ENCODE measurements at places on chromosomes 12 and 14.

DNA sequence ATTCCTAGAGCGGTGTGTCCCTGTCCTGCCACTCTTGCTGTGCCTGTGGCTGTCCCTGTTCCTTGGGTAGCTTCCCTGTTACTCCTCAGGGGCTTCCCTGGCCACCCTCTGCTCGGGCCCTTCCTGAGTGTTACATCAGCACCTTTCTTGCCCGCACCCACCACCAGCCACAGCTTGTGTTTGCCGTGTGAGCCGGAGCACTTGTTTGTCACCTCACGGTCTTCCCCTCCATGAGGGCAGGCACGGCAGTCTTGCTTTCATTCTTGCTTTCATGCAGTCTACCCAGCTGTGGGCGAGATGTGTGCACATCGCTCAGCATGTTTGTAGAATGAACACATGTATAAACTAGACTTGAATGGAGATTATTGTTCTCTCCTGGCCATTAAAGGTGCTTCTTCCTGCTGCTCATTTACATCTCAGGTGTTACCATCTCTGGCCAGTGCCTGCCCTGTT is 42.0 kb downstream of the TRAF3 start:
- no peak for DNase-seq

DNA sequence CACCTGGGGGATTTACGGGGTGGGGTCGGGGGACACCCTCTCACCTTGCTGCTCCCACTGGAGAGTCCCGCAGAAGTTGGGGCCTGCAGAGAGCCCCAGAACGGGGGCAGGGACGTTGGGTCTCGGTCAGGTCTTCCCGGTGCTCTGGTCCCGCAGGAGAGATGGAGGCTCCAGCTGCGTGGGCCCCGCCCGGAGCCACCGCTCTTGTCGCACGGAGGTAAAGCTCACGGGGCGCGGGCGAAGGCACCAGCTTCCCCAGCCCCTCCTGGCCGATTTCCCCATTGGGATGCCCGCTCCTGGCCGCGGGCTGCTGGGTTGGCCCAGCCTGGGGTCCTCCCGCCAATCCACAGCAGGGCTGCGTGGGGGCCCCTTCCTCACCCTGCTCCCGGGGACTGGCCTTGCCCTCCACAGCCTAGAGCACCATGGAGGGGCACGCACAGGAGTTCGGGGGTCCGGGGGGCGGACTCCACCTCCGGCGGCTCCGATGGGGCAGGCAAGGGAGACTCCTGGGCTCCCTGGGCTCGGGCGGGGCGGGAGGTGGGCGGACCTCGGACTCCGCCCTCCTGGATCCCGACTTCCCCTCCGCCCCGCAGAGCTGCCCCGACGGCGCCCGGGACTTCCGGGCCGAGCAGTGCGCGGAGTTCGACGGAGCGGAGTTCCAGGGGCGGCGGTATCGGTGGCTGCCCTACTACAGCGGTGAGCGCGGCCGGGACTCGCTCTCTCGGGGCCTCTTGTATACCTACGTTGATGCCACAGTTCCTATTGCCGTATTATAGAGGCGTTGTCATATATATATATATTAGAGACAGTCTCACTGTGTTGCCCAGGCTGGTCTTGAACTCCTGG is 8.4 kb downstream of the PAPLN start:
- DNase-seq: peak; percentile 55

DNA sequence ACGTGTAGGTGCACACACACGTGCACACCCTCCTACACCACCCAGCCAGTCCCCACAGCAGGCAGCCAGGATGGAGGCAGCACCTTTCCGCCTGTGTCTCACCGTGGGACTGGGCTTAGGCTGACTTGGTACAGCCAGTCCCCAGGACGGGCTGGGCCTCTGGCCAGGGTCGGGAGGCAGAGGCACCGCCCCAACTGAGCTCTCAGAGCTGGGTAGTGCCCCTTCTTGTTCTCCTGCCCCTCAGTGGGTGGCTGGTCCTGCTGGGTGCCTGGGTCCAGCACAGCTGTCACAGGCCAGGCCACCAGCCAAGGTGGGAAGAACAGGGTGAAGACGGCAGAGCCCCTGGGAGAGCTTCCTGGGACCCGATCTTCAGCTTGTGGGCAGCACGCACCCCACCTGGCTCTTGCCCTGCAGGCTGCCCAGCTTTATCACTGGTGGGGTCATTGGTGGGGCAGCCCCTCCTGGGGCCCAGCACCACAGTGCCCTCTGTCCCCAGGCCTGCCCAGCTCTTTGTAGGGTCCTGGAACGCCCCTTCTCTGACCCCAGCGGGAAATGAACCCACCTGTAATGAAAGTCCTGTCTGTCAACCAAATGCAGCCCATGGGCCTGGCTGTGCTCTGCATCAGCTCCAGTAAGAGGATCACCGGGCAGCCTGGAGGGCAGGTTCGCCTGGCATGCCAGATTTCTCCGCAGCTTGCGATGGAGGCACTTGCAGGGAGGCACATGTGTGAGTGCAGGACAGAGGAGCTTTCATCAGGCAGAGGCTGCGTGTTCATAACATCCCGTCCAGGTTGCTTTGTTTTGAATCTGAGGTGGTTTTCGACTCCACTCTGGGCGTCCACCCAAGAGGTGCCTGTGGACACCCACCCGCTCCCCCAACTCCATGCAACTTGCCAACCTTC is 14.7 kb downstream of the CDCA4 start:
- no peak for DNase-seq

GRCh38 chr12:124172636-124173035 is 122.3 kb upstream of the RFLNA start:
- no peak for DNase-seq

GRCh38 chr12:19572920-19573558 is 133.7 kb downstream of the AEBP2 start:
- DNase-seq: peak; percentile 80

- DNase-seq: peak; percentile 51
Measured at GRCh38 chr12:54197431-54197909, 8.7 kb upstream of the SMUG1 start.

DNA sequence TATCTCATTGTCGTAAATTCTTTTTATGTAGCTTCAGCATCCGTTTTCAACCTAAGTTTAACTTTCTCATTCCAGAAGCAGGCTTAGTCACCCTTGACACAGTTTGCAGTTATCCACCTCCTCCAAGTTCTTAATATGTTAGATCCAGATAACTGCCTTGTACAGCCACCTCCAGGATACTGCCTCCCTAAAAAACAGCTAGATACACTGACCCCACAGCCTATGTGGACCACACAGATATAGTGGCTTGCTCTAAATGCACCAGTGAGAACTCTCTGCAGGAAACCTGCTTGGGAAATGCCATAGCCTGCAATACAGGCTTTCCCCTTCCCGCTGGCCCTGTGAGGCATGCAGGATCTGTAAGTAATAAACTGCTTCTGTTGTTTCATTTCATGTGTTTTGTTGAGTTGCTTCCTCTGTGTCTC is 11.1 kb upstream of the RTL1 start:
- DNase-seq: no peak

- peak; percentile 4 for DNase-seq
Measured at GRCh38 chr12:56874821-56875220, 59.4 kb downstream of the SDR9C7 start.

DNA sequence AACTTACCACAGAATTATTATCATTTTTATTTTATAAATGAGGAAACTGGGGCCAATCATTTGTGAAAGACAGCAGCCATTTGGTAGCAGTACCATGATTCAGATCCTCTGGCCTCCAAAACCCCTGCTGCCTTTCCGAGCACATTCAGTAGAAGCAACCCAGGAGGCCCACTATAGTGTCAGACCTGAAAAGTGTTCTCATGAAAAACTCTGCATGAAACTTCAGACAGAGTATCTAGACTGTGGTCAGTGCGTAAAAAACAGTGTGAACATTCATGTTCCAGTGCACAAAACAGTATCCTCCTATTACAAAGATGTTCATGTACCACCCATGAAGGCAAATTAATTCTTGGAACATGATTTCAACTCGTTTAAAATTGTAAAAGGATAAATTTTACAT is 112.0 kb downstream of the EPS8 start:
- DNase-seq: no peak

- peak; percentile 24 for DNase-seq
Measured at GRCh38 chr12:47894068-47894467, 10.7 kb downstream of the VDR start.

GRCh38 chr12:18363321-18363720 is 102.0 kb downstream of the PIK3C2G start:
- no peak for DNase-seq

DNA sequence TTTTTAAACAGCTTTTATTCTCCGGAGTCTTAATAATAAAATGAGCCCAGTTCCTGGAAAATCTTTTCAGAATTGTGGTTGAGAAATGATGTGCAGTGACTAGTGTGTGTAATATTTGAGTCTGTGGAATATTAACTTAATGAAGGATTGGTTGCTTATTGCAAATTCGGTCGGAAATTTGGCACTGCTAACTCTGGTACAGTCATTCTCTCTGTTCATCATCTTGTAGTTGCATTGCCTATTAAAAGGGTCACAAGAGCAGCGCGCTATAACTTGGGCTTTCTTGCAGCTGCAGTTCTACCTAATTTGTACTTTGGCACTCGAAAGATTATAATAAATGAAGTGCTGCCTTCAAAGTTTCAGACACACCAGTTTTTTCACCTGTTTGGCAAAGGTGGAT is 146.0 kb downstream of the FLRT2 start:
- no peak for DNase-seq

DNA sequence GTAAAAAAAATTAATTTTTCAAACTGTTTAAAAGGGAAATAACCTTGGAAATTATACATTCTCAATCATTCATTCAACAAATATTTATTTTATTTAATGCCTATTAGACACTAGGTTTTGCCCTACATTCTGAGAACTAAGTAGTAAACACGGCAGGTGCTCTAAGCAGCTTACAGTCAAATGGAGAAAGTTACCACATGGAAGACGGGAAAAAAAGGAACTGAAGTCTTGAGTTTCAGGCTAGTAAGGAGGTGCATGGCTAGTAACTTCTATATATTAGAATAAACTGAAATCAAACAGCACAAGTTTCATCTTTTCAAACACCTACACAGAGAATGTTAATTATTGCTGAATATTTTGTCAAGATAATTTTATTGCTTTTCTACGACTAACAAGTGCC is 52.9 kb downstream of the C12orf42 start:
- no peak for DNase-seq

DNA sequence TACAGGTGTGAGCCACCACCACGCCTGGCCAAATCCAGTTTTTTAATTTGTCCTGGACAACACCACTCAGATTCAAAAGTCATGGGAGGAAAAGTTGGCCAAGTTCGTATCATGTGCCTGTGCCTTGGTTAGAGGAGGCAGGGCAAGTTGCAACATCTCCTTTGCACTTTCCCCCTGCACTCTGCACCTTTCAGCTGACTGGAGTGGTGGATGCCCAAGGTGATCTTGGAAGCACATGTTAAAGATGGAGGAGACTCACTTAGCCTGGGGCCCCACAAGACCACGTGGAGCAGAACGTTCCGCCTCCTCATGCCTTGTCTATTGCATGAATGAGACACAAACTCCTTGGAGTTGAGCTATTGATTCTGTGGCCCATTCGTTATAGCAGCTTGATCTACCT is 82.1 kb upstream of the FZD10 start:
- no peak for DNase-seq

GRCh38 chr12:9214534-9214933 is 6.3 kb upstream of the PZP start:
- DNase-seq: no peak

GRCh38 chr14:47149326-47149725 is 497.7 kb upstream of the RPL10L start:
- no peak for DNase-seq

DNA sequence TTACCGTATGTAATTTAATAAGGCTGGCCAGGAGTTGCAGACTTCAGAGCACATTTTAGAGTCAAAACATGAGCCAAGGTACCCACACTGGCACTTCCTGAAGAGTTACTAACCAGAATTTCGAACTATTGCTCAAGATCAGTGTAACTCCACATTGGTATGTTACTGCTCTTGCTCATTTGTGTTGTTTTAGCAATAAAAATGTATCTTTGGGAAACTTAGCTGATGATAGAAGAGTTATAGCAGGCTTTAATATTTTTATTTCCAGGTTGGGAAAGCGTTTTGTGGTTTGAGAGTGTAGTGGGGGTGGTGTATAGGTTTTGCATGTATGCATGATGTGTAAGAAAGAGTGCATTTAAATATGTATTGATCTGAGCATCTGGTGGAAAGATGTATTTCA is 96.6 kb downstream of the SCN8A start:
- DNase-seq: no peak

DNA sequence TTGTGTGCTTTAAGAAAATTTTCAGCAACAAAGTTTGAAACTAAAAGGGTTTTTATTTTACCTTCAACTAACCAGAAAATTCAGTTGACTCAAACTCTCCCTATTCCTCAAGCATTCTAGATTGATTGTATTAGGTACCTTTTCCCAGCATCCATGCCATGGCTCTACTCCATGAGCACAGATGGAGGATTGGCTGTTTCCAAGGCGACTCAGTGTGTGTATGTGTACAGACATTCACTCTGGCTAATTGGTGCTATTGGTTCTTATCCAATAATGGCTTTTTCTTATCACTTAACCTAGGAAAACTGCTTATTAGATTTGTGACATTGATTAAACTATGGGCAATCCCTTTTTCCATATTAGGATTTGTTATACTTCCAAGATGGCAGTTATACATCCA is 202.6 kb downstream of the ANO6 start:
- DNase-seq: no peak

- DNase-seq: no peak
Measured at GRCh38 chr12:68102163-68102562, 57.4 kb downstream of the IFNG start.

GRCh38 chr12:100899301-100899700 is 104.7 kb downstream of the ANO4 start:
- DNase-seq: no peak

DNA sequence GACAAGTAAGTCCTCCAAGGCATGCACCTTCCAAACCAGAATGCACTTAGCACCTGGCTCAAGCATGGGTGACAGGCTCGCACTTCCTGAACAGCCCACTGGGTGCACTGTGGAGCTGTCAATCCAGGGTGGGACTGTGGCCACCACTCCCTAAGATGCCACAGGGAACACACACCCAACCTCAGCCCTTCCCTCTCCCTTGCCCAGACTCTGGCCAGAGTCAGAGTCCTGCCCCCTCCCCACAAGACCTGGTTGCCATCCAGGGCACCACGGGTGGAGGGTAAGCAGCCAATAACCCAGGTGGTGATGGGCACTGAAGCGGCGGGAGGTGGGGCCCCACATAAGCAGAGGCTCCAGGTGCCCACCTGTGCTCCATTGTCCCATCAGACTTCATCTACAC is 160.6 kb downstream of the MYRFL start:
- DNase-seq: peak; percentile 48

DNA sequence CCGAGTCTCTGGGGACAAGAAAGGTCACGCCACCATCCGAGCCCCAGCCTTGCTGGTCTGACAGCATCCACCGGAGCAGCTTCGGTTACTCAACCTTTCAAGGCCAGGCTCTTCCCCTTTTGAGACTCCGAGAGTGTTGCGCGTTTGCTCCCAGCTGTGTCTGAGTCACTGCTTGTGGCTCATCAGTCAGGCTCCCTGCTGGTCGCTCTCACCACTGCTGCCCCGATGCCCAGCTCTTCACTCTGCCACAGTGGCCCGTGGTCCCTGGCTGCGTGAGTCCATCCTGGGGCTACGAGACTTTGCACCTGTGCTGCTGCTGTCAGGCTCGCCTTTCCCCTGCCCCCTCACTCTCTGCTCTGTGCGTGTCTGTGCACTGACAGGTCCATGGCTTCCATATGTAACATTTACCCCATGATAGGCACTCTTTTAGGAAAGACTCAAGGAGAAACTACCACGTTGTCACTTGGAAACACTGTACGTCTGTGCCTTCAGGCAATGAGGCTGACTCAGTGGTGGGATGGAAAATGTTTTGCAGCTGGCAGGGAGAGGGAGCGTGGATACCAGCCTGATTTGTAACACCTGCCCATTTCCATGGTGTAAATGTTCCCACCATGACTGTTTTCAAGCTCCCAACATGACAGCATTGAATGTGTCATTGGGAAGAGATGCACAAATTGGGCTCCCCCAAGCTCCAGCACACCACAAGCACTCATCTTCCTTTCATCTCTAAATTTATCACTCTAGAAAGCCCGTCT is 350.7 kb downstream of the TMEM132D start:
- DNase-seq: no peak
